ENCODE measurements at places on chromosomes 2 and 18.

DNA sequence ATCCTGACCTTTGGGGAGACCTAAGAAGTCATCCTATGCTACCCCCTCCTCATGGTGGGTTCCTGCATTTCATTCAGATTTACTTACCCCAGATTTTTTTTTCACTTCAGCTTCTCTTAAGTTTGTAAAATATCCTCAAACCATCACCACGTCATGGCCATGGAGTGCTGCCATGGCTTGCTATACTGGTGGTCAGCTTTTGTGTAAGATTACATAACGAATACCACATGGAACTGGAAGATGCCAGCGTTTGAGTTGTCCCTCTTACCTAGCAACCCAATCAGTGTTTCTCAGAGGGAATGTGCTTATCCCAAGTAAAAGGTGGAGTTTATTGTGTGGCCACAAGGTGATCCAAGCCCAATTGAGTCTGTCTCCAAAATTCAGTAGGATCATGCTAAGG lies 148.6 kb upstream of the ALPP start:
- peak; percentile 35 for DNase-seq

GRCh38 chr18:69853051-69853450 lies 94.6 kb downstream of the CD226 start:
- no peak for DNase-seq

DNA sequence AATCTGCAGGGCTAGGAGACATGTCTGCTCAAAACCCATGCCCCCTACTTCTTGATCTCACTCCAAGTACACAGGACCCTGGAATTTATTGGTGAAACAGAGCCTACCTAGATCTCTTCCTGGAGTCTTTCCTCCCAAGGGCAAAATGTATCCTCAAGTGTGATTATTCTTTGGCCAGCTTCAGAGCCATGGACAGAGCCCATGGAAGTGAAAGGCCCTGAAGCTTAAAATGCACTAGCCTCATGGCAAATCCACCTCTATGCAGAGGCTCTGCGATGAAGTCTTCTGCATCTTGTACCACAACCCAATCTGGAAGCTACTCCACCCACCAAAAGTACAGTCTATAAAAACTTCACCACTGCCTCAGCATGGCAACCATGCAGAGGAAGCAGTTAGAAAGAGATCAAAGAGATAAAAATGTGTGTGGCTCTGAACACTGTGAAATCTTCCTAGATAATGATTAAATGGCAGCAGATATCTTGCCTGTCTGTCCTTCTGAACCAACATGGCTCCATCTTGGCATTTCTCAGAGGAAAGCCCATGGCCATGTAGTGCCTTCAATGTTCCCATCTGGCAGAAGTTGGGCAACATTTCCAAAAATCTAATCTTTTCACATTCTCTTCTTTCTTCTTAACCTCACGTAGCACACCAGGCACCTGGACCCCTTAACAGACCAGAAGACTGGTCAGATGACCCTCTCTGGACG lies 142.9 kb upstream of the KLF7 start:
- DNase-seq: no peak

- DNase-seq: no peak
Measured at GRCh38 chr2:23298551-23298950, 86.4 kb upstream of the KLHL29 start.

DNA sequence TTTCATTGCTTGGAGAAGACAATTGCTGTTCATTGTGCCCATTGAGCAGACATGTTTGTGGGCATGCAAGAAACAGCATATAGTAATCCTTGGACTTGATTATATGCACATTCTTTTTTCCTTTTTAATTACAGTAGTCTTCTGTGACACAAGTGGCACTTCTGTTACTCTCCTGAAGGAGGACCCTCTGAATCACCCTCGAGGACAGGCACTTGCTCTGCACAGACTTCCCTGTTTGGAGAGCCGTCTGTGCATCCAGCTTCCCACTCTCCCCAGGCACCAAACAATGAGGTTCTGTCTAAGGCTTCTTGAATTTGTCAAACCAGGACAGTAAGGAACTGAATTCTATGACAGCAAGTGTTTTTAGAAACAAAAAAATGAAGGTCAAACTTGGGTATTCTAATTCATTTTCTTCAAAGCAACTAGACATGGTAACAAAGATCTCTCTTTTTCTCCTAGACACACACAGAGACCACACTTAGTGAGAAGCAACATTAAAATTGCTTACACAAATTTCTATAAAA lies 844.6 kb upstream of the ID2 start:
- DNase-seq: no peak

GRCh38 chr2:170465241-170465640 lies 249.9 kb upstream of the SP5 start:
- no peak for DNase-seq

GRCh38 chr2:120704696-120705095 lies 31.0 kb upstream of the GLI2 start:
- no peak for DNase-seq

- DNase-seq: no peak
Measured at GRCh38 chr2:120690521-120690920, 45.1 kb upstream of the GLI2 start.

DNA sequence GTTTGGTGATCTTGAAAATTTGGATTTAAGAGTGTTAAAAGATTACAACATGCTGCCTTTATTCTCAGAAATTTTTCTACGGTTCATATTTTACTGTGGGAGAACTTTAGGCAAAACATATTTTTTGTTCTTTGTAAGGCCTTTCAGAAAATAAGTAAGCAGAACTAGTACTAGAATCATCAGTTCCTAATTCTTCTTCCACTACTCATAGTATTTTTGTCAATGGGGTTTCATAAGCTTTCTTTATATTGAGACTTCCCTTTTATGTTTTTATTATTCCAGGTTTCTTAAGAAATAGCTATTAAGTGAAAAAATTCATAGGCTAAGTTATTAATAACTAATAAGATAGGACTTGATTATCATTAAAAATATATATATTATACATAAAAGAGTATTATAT lies 12.4 kb downstream of the UGGT1 start:
- DNase-seq: no peak

DNA sequence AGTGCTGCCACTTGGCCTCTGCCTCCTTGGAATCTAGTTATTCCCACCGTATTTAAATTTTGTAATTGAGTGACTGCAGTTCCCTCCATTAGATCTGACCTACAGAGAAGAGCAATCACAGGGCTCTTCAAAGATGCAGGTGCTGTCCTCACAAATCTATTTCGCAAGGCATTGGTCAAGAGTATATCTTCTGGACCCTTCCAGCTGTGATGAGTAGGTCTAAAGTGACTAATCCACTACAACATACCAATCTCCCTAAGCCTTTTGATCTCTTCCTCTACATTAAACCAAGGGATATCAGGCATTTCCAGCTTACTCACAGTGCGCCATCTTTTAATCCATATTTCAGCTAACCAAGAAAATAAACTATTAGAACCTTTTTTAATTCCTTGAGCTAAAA lies 65.1 kb upstream of the COL3A1 start:
- DNase-seq: peak; percentile 32

DNA sequence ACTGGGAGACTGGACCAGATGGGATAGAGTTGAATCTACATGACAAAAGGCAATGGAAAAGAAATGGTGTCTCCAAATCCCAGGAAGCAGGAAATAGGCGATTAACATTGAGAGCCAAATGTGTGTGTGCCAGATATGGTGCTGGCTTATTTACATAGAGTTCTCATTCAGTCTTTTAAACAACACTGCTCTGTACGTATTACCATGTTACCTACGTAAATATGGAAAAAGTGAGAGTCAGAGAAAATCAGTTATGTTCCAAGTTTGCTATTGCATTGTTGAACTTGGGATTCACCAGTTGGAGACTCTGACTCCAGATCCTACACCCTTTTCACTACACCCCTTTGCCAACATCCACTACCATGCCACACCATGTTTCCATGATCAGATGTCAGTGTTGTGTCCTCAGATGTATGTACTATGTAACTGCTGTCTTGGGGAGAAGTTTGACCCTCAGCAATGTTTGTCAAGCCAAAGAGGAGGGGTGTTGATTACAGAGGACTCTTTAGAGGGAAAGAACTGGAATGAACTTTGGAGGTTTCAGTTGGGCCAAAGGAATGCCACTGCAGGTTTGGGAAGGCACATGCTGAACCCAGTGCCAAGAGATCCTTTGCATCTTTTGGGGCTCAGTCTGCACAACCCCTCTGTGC lies 19.6 kb upstream of the GREB1 start:
- no peak for DNase-seq

GRCh38 chr18:34729264-34729663 lies 19.2 kb downstream of the DTNA start:
- peak; percentile 55 for DNase-seq

- DNase-seq: no peak
Measured at GRCh38 chr18:73153271-73153670, 285.5 kb upstream of the NETO1 start.

- DNase-seq: peak; percentile 61
Measured at GRCh38 chr2:152635635-152636298, 81.5 kb downstream of the PRPF40A start.

- peak; percentile 44 for DNase-seq
Measured at GRCh38 chr2:167127135-167127534, 238.9 kb downstream of the XIRP2 start.

- no peak for DNase-seq
Measured at GRCh38 chr2:107817378-107817777, 9.3 kb upstream of the RGPD4 start.

DNA sequence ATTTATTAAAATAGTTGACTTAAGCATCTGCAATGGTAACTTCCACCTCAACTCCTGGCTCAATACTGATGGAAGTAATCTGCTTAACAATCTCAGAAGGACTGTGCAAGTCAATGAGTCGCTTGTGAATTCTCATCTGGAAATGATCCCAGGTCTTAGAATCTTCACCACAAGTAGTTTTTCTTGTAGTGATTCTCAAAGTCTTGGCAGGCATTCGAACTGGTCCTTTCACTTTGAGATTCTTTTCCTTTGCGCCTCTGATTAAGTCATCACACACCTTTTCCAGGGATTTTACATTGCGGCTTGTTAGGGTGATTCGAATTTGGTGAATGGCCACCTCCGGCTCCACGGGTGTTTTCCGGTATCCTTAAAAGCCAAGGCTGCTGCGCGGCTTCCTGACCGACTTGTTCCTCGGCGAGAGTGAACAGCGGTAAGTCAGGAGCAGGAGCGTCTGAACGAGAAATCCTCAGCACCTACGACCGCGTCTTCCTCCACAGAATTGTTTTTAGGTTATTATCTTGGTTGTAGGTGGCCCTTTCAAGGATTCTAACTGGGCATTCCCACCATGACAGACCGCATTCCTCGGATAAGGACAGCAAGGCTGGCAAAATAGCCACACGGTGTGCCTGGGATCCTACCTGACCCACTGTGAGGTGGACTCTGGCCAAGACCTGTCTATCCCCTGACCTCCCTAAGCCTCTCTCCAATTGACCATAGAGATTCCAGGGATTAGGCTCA lies 23.8 kb upstream of the SLC20A1 start:
- DNase-seq: peak; percentile 87

DNA sequence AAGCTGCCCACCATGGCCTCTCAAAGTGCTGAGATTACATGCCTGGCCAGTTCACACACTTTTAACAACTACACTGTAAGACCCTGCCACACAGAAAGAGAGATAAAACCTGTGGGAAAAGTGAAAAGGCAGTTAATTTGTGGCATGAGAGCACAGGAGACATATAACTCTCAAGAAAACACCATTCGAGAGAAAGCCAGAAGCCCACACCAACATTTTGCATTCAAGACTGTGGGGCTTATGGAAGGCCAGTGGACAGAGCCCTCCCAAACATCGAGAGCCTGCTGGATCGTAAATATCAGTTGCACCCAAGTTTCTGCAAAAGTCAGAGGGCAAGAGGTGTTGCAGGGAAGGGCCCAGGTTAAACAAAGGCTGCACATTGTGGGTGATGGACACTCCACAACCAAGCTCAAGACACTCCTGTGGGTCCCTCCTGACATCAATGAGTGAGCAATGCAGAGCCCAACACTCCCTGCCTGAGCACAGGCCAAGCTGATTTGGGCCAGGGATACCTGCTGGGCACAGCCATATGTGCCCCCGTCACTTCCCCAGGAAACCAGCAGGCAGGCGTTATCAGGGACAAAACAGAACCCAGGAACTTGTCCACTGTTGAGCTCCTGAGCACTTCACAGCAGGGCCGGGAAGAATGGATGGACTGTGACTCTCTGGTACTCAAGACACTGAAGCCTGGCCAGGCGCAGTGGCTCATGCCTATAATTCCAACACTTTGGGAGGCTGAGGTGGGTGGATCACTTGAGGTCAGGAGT lies 114.4 kb downstream of the ZFP36L2 start:
- DNase-seq: no peak

- peak; percentile 96 for DNase-seq
Measured at GRCh38 chr2:101396316-101396717, 9.0 kb upstream of the CREG2 start.

- peak; percentile 69 for DNase-seq
Measured at GRCh38 chr2:55961318-55961911, 37.8 kb upstream of the EFEMP1 start.

DNA sequence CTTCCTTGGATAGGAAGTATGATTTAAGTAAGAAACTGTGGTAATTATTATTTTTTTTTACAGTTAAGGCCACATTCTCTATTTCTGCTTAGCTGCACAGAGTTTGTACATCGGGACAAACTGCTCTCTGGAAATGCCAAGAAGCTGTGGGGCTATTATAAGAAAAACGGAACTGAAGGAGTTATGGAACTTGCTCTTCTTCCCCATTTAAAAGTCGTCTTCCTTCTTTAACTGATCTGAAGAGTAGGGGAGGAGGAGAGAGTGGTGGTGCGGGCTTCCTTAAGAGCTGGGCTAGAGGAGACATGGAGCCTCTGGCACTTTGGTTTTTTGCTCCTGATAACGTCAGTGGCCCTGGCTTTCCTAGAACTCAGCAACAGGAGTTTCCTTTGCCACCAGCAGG lies 54.4 kb downstream of the RAB31 start:
- no peak for DNase-seq

GRCh38 chr2:39954346-39954745 lies 175.3 kb upstream of the THUMPD2 start:
- DNase-seq: peak; percentile 59

- DNase-seq: no peak
Measured at GRCh38 chr2:2744107-2744506, 413.0 kb upstream of the MYT1L start.

DNA sequence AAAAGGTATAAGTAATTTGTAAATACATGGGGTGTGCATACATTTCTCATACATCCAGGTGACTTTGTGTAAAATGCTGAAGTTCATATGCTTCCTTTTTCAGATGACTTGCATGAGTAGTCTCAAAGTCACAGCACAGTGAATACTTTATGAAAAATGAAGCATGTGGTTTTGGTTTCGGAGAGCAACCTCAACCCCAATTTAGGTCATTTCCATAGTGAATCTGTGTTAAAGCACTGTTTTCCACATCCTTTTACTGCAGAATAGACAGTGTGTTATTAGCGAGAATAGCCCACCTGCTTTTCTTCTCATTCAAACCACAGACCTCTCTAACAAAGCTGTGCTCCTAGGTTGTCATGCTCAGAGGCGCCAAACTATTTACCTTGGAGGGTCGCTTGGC lies 204.4 kb upstream of the RASGRP3 start:
- DNase-seq: peak; percentile 70
